ENCODE measurements at places on chromosomes 7 and 10. TPM values are rescaled to one million over a fixed set of nuclear protein-coding genes. Genes with fewer than 3 reads are reported as not detected.

DNA sequence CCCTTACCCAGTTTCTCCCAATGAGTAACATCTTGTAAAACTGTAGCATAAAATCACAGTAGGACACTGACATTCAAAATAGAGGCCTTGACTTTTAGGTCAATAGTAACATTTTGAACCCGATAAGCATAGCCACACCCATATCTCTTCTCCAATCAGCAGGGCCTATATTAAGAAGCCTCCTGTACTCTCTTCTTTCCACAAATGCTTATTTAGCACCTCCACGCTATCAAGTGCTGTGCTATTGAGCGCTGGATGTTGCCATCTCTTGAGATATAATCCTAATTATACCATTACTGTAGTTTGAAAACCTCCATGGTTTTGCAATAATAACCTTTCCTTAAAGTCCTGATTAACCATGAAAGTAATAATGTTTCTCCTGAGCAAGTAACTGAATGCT lies 40.1 kb upstream of the CBLL1 start:
- no peak overlapping the region for H3K27ac ChIP-seq
- no peak overlapping the region for H3K4me3 ChIP-seq
- no peak for DNase-seq
- no peaks in the 10 kb centered on the region for H3K36me3 ChIP-seq
- H3K4me1 ChIP-seq: no peaks in the 10 kb centered on the region

The PGAM2 gene
- polyA plus RNA-seq: not detected

GRCh38 chr7:28580665-28581064 lies 168.3 kb downstream of the CREB5 start:
- H3K36me3 ChIP-seq: no peaks in the 10 kb centered on the region
- H3K27me3 ChIP-seq: peaks cover 12% of the 10 kb centered on the region
- DNase-seq: no peak
- no peaks in the 10 kb centered on the region for H3K4me1 ChIP-seq
- no peak overlapping the region for H3K27ac ChIP-seq

- no peak overlapping the region for H3K27ac ChIP-seq
- no peak overlapping the region for H3K4me3 ChIP-seq
- H3K36me3 ChIP-seq: no peaks in the 10 kb centered on the region
Measured at GRCh38 chr7:15751191-15751701, 64.8 kb upstream of the MEOX2 start.

The DENND2A gene
- polyA plus RNA-seq: not detected

The ZPBP gene
- not detected for polyA plus RNA-seq

The GLI3 gene
- polyA plus RNA-seq: not detected

DNA sequence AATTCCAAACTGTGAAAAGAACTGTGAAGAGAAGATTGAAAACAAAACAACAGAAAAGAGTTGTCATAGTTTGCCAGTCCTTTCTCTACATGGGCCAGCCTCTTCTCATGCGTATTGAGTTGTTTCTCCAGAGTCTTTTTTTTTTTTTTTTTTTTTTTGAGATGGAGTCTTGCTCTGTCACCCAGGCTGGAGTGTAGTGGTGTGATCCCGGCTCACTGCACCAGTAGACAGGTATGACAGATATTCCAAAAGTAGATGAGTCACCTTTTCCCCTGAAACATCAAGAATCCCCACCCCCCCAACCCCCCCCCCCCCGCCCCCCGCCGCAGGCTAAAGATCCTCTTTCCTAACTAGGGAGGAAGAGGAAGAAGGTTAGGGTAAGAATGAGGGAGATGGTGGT lies 15.6 kb upstream of the KMT2C start:
- no peak overlapping the region for H3K27ac ChIP-seq
- H3K4me1 ChIP-seq: peaks cover 5% of the 10 kb centered on the region
- H3K36me3 ChIP-seq: no peaks in the 10 kb centered on the region
- no peak for DNase-seq
- no peaks in the 10 kb centered on the region for H3K27me3 ChIP-seq

DNA sequence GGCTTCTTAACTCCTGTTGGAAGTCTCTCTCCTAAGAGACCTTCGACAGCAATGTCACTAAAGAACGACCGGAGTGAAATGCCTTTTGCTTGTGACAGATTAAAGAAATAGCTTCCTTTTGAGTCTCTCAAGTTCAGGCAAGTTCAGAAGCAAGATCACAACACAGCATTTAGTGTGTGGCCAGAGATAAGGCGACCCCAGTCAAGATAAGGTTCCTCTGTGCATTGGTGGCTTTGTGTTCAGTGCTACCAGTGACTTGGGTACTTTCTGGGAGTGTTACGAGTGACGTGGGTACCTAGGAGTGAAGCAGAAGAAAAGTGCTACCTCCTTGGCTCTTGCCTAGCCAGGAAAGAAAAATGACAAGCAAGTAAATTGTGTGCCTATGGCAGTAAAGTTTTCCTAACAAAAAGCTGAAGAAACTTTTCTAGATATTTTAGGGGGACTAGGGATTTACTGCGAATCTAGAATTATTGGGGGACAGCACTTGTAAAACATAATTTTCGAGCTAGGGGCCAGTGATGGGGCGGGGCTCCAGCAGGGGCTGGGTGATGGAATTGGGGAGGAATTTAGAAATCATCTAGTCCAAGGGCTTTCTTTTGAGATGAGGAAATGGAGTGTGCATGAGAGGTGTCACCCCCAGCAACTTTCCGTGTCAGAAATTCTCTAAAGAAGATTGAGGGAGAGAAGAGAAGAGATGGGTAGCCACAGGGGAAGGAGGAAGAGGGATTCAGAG lies 191.9 kb upstream of the LYZL2 start:
- H3K36me3 ChIP-seq: no peaks in the 10 kb centered on the region
- H3K4me3 ChIP-seq: no peak overlapping the region
- peaks cover 3% of the 10 kb centered on the region for H3K4me1 ChIP-seq
- no peak for DNase-seq

- peak; percentile 17 for DNase-seq
- no peak overlapping the region for H3K4me3 ChIP-seq
- peaks cover 11% of the 10 kb centered on the region for H3K4me1 ChIP-seq
- peaks cover 9% of the 10 kb centered on the region for H3K27me3 ChIP-seq
- no peaks in the 10 kb centered on the region for H3K36me3 ChIP-seq
Measured at GRCh38 chr10:97708976-97709946, 4.3 kb upstream of the MARVELD1 start.

DNA sequence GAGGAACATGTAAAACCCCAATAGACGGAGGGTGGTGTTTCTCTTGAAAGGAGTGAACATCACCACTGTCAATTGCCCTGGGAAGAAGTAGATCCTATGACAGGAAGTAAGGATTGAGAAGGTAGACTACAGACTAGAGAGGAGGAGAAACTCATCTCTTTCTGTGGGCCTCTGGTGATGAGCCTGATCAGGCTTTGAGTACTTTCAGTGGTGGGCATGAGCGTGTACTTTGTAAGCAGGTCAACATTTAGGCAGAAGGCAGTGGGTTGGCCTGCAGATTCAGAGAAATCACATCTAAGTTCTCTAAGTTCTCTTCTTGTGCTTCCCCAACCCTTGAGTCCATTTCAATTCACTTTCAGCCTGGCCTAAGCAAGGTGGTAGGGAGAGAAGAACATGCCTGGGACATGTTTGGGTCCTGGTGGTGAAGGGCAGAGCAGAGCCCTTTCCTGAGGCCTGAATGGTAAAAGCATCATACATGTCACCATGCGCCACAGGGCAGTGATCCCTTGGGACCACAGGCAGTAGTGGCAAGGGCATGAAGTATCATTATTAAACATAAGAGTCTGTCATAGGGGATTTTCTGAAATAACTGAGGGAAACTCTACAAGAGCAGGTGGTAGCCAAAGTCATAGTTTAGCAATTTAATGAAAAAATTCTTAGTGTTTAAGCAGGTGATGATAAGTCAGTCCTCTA lies 56.4 kb upstream of the ANKRD1 start:
- no peaks in the 10 kb centered on the region for H3K36me3 ChIP-seq
- H3K27me3 ChIP-seq: no peaks in the 10 kb centered on the region
- no peak for DNase-seq
- no peak overlapping the region for H3K4me3 ChIP-seq

- H3K27me3 ChIP-seq: no peaks in the 10 kb centered on the region
- no peaks in the 10 kb centered on the region for H3K4me1 ChIP-seq
- no peak for DNase-seq
- no peak overlapping the region for H3K27ac ChIP-seq
- no peaks in the 10 kb centered on the region for H3K36me3 ChIP-seq
Measured at GRCh38 chr7:83957333-83957732, 237.3 kb downstream of the SEMA3A start.

GRCh38 chr7:69282946-69283345 lies 315.3 kb upstream of the AUTS2 start:
- no peak for DNase-seq
- H3K27me3 ChIP-seq: peaks cover 2% of the 10 kb centered on the region
- no peaks in the 10 kb centered on the region for H3K4me1 ChIP-seq

The IMPDH1 gene
- 39.0 TPM for polyA plus RNA-seq

- peaks cover 8% of the 10 kb centered on the region for H3K4me1 ChIP-seq
- H3K27ac ChIP-seq: peak overlapping the region; percentile 100
- H3K36me3 ChIP-seq: no peaks in the 10 kb centered on the region
- peak overlapping the region; percentile 88 for H3K4me3 ChIP-seq
- peaks cover 7% of the 10 kb centered on the region for H3K27me3 ChIP-seq
- peak; percentile 93 for DNase-seq
Measured at GRCh38 chr7:74061840-74062539, 21.6 kb upstream of the LIMK1 start.

The MMD2 gene
- polyA plus RNA-seq: not detected

- H3K27ac ChIP-seq: no peak overlapping the region
- no peaks in the 10 kb centered on the region for H3K4me1 ChIP-seq
- DNase-seq: no peak
Measured at GRCh38 chr10:48611133-48611532, 6.3 kb upstream of the ARHGAP22 start.

- peaks cover 9% of the 10 kb centered on the region for H3K27me3 ChIP-seq
- H3K4me1 ChIP-seq: no peaks in the 10 kb centered on the region
- no peak overlapping the region for H3K4me3 ChIP-seq
- no peak overlapping the region for H3K27ac ChIP-seq
Measured at GRCh38 chr10:78426181-78426580, 392.5 kb downstream of the RPS24 start.

GRCh38 chr10:52232561-52233350 lies 81.3 kb upstream of the DKK1 start:
- H3K4me3 ChIP-seq: peak overlapping the region; percentile 71
- peaks cover 8% of the 10 kb centered on the region for H3K4me1 ChIP-seq
- H3K27me3 ChIP-seq: no peaks in the 10 kb centered on the region
- no peak for DNase-seq

GRCh38 chr7:27143950-27144780 lies 684 bp upstream of the HOXA5 start:
- no peak overlapping the region for H3K4me3 ChIP-seq
- no peak overlapping the region for H3K27ac ChIP-seq
- no peak for DNase-seq
- H3K27me3 ChIP-seq: peaks cover 28% of the 10 kb centered on the region

DNA sequence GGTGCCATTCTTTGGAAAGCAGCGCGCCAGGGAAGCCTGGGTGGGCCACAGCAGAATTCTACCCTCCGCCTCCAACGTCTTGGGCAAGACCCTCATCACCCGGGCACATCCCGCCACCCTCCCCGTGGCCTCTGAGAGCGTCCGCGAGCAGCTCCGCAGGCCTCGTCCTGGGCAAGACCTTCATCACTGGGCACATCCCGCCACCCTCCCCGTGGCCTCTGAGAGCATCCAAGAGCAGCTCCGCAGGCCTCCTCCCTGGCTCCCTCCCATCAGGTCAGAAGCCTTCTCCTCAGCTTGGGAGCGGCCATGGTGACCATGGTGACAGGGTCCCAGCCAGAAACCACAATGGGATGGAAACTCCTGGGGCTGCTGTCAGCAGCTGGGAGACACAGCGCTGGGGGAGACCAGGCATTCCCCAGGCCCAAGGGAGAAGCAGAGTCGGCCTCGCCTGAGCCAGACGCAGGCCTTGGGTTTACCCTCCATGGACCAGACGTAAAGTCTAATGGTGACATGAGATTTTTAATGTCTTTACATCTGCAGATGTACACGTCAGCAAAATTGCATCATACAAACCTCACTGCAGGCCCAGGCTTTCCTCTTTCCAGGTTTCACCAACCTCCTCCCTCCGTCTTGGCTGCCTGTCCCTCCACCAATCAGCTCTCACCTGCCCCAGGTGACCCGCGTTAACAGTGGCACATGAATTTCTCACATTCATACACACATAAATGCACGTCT lies 55.1 kb upstream of the PPP2R2D start:
- no peak overlapping the region for H3K4me3 ChIP-seq
- H3K27me3 ChIP-seq: peaks cover 7% of the 10 kb centered on the region
- DNase-seq: no peak
- no peak overlapping the region for H3K27ac ChIP-seq
- H3K36me3 ChIP-seq: no peaks in the 10 kb centered on the region

GRCh38 chr7:134154581-134155130 lies 27.5 kb downstream of the LRGUK start:
- H3K4me3 ChIP-seq: no peak overlapping the region
- no peak for DNase-seq
- H3K27me3 ChIP-seq: peaks cover 3% of the 10 kb centered on the region
- no peak overlapping the region for H3K27ac ChIP-seq

- H3K27ac ChIP-seq: no peak overlapping the region
- H3K36me3 ChIP-seq: peaks cover 13% of the 10 kb centered on the region
- peaks cover 3% of the 10 kb centered on the region for H3K27me3 ChIP-seq
- no peak overlapping the region for H3K4me3 ChIP-seq
- H3K4me1 ChIP-seq: no peaks in the 10 kb centered on the region
- no peak for DNase-seq
Measured at GRCh38 chr10:359762-360161, 224.5 kb downstream of the ZMYND11 start.

DNA sequence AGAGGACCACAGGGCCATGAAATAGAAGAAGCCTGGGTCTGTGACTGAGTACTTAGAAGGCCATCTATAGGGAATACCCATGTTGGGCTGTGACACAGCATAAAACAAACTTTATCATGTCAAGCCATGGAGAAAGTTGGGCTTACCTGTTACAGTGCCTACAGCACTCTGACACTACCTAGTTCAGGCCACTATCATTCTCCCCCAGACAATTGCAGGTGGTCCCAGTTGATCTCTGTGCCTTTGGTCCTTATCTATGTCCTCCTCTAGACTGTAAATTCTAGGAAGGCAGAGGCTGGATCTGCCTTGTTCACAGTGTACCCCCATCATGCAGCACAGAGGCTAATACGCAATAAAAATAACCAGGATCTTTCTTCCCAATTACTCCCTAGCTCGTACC lies 69.1 kb downstream of the GCC1 start:
- no peaks in the 10 kb centered on the region for H3K36me3 ChIP-seq
- no peak for DNase-seq
- no peaks in the 10 kb centered on the region for H3K4me1 ChIP-seq
- no peak overlapping the region for H3K27ac ChIP-seq

The FIGNL1 gene
- 1.8 TPM for polyA plus RNA-seq

GRCh38 chr10:96325719-96326373 lies 21.6 kb downstream of the DNTT start:
- no peak overlapping the region for H3K4me3 ChIP-seq
- no peaks in the 10 kb centered on the region for H3K4me1 ChIP-seq
- no peak for DNase-seq
- no peaks in the 10 kb centered on the region for H3K27me3 ChIP-seq

The HTR7 gene
- polyA plus RNA-seq: 2.3 TPM

DNA sequence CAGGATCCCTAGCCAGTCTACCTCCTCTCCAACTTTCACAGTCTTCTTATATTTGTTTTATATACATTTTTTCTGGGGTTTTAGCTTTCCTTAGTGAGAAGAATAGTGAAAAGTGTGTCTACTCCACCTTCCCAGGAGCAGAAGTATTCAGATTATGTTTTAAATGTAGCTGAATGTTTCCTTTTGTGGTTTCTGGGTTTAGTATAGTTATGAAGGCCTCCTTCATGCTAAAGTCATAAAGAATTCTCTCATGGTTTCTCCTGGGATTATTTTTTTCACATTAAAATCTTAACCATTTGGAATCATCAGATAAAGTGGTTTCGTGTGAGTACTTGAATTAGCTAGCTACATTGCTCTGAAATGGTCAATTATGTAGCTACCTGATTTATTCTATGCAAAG lies 50.9 kb downstream of the ANKMY2 start:
- H3K4me3 ChIP-seq: no peak overlapping the region
- peaks cover 18% of the 10 kb centered on the region for H3K36me3 ChIP-seq
- no peaks in the 10 kb centered on the region for H3K27me3 ChIP-seq
- DNase-seq: no peak

All from immature natural killer cell (primary cell).